ENCODE measurements at places on chromosomes 12 and 14.

DNA sequence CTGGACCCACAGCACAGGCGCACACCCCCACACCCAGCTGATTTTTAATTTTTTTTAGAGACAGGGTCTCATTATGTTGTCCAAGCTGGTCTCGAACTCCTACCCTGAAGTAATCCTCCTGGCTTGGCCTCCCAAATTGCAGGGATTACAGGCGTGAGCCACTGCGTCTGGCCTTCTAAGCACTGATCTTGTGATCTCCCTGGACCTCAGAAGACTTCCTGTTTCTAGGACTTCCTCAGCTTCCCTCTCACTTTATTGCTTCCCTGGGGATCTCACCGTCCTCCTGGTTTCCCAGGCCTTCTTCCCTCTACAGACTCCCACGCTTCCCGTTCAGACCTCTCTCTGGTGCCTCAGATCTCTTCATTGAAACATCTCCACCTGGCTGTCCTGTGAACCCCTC lies 13.8 kb downstream of the ZNF839 start:
- DNase-seq = no peak

- DNase-seq = no peak
Observed at GRCh38 chr14:34470319-34470718, 8.3 kb upstream of the SPTSSA start.

GRCh38 chr12:130663514-130663913 lies 52.6 kb downstream of the RIMBP2 start:
- DNase-seq = no peak

DNA sequence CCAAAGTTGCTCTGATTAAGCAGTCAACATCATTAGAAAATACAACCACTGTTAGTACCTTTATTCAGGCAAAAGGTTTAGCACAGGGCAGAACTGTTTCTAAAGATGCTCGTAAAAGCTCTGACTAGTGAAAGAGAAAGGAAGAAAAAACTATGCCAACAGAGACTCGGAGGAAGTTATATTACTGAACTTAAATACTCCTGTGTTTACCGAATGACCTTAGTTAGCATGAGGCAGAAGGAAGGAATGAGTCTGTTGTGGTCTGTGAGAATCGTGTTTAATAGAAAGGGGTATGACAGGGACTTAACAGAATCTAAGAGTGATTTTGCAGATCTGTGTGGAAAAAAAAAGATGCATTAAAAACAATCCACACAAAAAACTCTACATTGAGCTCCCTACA lies 84.1 kb upstream of the OVCH1 start:
- no peak for DNase-seq

DNA sequence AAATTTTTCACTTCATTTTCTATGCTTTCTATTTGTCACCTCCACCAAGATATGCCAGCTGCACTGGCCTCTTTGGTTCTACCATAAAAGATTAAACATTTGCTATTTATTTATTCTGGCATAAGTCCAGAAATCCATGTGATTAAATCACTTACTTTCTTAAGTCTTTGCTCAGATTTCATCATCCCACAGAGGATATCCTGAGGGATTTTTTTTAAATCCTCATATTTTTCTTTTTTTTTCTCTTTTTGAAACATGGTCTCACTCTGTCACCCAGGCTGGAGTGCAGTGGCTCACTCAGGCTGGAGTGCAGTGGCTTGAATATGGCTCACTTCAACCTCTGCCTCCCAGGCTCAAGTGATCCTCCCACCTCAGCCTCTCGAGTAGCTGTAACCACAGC lies 645.4 kb upstream of the ATXN7L3B start:
- no peak for DNase-seq

DNA sequence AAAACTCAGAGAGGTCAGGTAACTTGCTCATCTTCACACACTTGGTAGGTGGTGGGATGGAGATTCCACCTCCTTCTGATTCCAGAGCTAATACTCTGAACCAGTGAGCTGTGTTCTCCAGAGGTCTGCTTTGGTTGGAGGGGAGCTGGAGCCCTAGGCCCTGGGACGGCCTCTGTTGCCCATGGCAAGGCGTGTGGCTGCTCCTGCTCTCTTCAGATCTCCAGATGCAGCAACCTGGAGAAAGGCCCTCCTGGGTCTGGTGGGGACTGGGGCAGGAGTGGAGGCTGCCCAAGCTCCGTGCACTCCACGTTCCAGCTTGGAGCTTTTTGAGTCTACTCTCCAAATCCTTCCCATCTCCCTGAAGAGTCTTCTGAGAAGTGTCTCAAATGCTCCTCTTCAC lies 10.7 kb downstream of the CCND2 start:
- DNase-seq = no peak

- DNase-seq = no peak
Observed at GRCh38 chr12:104533134-104533533, 76.4 kb downstream of the CHST11 start.

DNA sequence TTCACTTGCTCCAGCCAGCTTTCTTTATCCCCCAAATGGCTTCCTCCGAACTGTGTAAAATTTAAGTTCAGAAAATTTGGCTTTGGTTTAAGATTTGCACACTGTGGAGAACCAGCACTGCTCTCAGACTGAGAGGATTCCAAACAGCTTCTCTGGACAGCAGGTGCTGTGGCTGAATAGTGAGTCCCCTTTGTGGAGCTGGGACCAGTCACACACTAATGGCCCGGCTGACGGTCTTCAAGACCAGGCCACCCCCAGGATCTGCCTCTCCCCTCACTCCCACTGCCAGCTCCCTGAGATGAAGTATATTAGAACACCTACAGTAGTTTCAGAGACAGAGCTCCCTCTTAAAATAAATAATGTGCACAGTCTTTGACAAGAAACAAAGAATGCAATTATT lies 267.3 kb downstream of the BCAT1 start:
- DNase-seq = no peak

DNA sequence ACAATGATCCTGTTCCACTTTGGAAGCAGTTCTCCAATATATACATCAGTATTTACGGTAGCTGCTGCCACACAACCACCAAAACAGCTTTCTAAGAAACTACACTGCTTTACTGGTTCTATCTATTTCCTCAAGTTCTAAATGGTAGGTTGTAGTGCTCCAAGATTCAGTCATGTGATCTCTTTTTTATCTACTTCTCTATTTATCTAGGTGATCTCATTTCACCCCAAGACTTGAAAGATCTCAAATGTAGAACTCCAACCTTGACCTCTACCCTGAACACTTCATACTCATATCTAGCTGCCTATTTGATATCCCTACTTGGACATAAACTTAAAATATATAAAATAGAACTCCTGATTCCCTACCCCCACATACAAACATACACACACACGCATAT lies 133.9 kb upstream of the RAP1B start:
- no peak for DNase-seq

DNA sequence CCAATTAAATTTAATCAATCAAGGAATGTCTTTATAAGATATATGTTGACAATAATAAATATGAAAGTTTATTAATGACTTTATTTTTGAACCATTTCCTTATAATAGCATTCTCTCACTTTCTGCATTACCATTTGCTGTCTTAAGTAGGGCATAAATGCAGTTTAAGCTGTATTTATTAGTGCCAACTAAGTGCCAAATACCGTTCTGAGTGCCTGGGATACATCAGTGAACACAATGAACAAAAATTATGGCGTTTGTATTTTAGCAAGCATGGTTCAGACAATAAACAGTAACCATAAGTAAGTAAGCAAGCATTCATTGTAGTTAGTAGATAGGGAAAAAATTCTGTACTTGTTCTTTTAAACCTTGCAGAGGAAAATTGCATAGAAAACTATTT lies 145.8 kb downstream of the FUT8 start:
- DNase-seq = no peak

GRCh38 chr14:53968726-53969125 lies 12.1 kb upstream of the BMP4 start:
- no peak for DNase-seq

DNA sequence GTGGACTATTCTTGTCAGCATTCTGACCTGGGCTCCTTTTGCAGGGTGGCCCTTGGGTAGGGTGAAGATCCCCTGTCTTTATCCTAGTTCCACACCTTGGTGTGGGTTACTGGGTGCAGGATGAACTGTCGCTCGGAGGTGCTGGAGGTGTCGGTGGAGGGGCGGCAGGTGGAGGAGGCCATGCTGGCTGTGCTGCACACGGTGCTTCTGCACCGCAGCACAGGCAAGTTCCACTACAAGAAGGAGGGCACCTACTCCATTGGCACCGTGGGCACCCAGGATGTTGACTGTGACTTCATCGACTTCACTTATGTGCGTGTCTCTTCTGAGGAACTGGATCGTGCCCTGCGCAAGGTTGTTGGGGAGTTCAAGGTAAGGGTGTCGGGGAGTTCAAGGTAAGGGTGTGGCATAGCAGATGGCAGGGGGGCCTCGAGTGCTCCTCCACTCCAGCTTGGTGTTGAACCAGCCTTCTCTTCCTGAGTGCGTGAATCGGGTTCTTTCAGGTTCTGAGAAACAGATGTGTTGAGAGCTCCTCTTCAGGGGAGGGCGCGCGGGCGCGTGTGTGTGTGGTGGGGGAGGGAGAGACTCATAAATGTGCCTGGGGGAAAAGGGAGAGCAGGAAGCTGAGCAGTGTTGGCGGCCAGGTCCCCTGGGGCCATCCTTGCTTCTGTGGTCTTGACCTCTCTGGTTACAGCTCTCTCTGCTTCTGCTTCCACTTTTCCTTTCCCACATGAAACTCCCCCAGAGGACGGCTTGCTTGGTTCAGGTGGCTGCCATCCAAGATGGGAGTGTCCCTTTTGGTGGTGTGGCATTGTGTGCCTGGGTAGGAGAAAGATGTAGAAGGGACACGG lies 4.0 kb downstream of the ATG101 start:
- DNase-seq = no peak

GRCh38 chr12:75756111-75756510 lies 244.7 kb upstream of the KRR1 start:
- no peak for DNase-seq

- no peak for DNase-seq
Observed at GRCh38 chr12:28367326-28367725, 177.1 kb downstream of the CCDC91 start.

GRCh38 chr12:32051511-32052211 lies 55.0 kb upstream of the BICD1 start:
- no peak for DNase-seq

DNA sequence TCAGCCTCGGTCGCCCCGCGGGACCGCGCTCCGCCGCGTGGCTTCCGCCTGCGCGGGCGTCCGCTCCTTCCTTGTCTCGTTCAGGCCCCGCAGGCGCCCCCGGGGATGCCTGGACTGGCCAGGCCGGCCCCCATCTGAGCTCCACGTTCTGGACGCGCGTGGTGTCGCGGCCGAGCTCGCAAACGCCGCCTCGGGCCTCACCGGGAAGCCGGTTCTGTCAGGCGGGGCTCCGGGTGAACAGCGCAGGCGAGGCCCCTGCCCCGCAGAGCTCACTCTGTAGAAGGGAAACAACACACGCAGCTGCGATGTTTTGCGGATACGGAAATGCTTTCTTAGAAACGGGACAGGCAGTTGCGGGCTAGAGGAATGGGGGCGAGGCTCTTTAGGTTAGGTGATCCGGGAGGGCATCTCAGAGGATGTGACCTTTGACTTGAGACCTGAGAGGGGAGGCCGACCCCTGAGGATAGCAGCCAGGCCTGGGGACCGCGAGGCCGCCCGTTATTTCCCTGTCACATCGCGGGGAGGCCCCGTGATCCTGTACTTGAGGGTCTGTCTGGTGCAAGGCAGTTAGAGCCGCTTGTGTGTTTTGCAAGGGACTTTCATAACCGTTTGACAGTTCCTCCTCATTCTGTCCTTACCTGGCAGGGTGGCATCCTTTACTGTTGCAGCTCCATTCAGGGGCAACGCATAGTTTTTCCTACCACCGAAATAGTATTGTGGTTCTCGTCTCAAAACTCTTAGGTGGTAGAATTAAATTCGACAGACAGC lies 584 bp downstream of the VRK1 start:
- DNase-seq = peak; percentile 41

GRCh38 chr12:74169607-74170006 lies 368.0 kb upstream of the ATXN7L3B start:
- DNase-seq = no peak

DNA sequence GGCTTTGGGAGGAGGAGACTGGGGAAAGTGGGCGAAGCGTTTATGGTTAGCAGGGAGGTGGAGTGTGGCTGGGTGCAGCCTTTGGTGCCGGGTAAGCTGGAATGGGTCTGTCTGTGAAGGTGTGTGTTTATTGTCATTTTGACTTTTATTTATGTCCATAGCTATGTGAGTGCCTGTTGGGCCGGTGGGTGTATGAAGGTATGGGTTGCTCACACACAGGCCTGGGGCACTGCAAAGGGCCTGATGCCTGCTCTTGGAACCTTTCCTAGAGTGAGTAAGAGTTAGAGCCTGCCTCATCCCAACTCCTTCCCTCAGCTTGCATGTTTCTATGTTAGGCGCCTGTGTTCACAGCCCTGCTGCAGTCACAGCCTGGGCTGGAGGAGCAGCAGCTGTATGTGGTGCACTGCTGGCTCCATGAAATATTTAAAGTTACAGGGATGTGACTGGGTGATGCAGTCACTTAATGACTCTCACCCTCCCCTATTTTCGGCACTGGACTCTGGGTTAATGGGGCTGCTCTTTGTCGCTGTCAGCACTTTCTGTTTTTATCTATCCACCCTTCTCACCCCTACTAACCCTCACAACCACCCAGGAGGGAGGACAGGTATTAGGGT lies 2.6 kb upstream of the PPP1R1A start:
- DNase-seq = no peak

DNA sequence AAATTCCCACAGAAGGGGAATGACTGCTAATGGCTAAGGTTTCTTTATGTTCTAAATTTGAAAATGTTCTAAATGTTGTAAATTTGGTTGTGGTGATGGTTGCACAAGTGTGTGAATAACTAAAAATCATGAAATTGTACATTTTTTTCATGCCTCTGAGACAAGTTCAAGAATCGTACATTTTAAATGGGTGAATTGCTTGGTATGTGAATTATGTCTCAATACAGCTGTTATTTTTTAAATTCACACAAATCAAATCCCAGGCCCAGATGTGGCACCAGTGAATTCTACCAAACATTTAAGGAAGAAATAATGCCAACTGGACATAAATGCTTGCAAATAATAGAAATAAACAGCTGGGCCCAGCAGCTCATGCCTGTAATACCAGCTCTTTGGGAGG lies 28.6 kb upstream of the RND1 start:
- DNase-seq = no peak

- DNase-seq = peak; percentile 68
Observed at GRCh38 chr12:113098441-113099028, 37.0 kb downstream of the RASAL1 start.

GRCh38 chr12:129821964-129822363 lies 81.9 kb downstream of the TMEM132D start:
- no peak for DNase-seq

DNA sequence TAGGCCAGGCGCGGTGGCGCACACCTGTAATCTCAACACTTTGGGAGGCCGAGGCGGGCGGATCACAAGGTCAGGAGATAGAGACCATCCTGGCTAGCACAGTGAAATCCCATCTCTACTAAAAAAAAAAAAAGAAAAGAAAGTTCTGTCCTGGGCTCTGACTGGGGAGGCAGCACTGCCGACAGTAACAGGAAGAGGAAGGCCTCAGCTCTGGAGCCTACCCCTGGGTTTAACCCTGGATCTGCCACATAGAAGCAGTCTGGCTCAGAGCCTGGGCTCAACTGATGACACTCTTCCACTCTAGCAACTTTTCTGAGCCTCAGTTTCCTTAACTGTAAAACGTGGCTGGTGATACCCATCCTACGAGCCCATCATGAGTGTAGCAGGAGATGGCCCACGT lies 60.5 kb downstream of the ACTN1 start:
- no peak for DNase-seq

- peak; percentile 49 for DNase-seq
Observed at GRCh38 chr12:102376181-102376747, 104.1 kb downstream of the IGF1 start.

GRCh38 chr14:85762526-85762925 lies 232.6 kb downstream of the FLRT2 start:
- DNase-seq = peak; percentile 62

Data from NCI-H748 treated with DMSO at 0.1 percent for 48 hours (cell line).